ENCODE measurements at places on chromosomes 4 and X.

- no peak for DNase-seq
These were observed 10.0 kb downstream of the SAT1 start for GRCh38 chrX:23792861-23793553.

DNA sequence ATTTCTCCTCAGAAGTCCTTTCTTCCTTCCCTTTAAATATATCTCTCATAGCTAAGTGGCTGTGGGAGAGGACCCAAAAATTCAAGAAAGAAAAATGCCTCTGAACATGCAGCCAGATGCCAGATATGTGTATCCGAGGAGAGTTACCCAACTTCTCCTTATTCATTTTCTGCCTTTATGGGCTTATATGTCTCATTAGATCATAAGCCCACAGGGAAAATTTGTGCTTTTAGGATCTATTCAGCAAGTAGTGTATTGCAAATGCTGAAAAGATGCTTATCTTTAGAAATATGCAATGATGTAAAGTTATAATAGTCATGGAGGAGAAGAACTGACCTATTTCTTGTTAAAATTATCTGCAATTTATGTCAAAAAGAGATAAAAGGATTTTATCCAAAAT is 371.8 kb upstream of the NOCT start:
- DNase-seq: no peak

DNA sequence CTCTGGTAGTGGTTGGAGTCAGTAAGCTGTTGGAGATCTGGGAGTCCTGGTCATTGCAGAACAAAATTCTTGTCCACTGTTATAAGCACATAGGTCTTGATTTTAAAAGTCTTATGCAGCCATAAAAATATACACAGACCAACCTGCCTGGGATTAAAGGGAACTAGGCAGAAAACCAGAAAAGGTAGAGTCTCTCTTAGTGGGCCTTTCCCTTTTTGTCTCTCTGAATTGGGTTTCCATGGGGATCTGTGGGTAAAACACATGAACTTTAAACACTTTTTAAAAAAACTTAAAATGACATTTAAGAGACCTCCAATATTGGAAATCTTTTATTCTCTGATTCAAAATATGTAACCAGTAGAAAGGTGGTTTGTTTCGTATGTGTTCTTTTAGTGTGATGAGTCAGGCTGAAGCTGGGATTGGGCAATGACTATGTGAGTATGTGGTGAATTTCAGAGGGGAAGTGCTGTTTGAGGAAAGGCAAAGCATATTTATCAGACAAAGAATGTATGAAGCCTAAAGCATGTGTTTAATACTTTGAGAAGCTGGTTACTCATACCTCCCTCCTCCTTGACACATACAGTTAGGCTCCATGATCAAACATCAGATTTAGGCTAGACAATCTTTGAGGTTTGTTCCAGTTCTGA is 29.6 kb downstream of the SLC16A2 start:
- no peak for DNase-seq

- no peak for DNase-seq
These were observed 53.6 kb downstream of the SLC7A11 start for GRCh38 chr4:138188406-138189084.

GRCh38 chrX:110041980-110042379 is 39.1 kb downstream of the TMEM164 start:
- DNase-seq: no peak

Measured in stimulated activated CD8-positive, alpha-beta memory T cell treated with anti-CD3 and anti-CD28 coated beads, Interleukin-7, amount 100 ng/mL, for 1 hour (primary cell).